ENCODE measurements at places on chromosomes 12 and 14.

DNA sequence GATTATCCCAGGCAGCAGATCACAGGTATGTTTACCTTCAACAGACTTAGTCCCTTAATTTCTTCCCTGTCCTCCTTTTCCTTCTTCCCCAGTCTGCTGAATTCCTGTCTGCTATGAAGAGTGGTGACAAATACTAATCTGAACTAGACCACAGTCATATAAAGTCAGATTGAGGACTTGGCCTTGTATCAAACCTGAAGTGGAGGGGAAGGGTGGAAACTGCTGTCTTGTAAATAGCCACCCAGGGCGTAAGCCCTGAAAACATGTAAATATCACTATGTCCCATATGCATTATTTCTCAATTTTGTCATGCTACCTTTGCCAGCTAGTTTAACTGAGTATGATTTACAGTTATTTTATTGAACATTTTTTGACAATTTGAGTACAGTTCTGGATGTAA is 368.0 kb downstream of the CCDC91 start:
- no peak for DNase-seq

DNA sequence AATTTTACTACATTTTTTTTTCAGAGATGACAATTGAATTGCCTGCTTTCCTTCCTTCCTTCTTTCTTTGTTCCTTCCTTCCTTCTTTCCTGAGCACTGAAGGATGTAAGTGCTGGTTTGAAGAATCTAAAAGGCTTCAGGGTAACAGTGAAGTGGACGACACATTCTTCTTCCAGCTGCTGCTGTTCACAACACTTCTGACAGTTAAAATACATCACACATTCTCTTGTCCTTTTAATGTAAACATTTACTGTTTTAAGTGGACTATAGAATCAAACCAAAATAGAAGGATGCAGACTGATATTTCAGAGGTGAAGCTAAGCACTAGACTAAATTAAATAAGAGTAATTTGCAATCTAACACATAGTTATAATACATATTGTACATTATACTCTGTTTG is 151.5 kb downstream of the MSRB3 start:
- no peak for DNase-seq

DNA sequence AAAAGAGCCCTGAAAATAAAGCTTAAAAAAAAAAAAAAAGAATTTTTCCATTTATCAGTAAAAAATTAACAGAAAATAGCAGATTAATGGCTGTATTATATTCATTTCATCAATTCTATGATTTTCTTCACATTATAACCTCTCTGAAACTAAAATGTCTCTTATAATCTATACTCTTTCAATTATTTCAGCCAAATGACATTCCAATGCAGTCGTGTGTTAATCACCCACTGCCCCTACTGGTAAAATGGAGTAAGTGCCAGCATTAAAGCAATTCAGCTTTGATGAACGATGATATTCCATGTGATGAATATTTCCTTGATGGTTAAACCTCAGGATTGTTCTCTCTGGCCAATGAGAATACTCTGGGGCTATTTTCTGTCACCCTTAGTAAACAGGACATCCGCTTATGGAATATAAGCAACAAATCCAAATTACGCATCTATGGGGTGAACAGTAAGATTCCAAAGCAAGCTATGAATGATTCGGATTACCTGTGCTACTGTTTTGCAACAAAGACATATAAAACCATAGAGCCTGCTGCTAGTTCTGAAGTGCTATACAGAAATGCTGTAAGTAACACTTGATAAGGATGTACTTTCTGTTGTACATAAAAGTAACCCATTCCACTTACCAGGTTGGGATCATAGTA is 20.3 kb upstream of the SYCP3 start:
- peak; percentile 14 for DNase-seq

DNA sequence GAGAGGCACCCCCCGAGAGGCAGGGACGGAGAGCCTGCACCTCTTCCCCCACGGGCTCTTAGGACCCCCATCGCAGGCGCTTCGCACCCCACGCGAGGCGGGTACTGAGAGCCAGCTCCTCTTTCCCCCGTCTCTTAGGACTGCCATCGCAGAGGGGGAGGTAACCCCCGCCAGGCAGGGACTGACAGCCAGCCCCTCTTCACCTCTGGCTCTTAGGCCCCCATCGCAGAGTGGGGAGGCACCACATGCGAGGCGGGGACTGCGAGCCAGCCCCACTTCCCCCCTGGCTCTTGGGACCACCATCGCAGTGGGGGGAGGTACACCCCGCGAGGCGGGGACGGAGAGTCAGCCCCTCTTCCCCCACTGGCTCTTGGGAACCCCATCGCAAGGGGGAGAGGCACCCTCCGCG is 46.1 kb downstream of the DDX11 start:
- DNase-seq = no peak

DNA sequence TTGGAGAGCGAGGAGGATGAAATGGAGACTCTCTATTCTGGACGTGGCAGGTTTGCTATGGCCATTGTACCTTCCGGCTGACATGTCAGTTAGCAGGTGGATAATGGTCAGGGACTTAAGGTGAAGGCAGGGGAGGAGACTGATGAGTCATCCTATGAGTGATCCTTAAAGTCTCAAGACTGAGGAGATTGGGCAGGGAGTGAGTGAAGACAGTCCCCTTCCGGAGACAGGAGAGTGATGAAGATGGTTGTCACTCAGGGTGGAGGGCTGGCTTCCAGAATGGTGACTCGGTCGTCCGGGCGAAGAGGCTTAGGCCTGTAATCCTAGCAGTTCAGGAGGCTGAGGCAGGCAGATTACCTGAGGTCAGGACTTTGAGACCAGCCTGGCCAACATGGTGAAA is 49.8 kb upstream of the CCDC63 start:
- no peak for DNase-seq

DNA sequence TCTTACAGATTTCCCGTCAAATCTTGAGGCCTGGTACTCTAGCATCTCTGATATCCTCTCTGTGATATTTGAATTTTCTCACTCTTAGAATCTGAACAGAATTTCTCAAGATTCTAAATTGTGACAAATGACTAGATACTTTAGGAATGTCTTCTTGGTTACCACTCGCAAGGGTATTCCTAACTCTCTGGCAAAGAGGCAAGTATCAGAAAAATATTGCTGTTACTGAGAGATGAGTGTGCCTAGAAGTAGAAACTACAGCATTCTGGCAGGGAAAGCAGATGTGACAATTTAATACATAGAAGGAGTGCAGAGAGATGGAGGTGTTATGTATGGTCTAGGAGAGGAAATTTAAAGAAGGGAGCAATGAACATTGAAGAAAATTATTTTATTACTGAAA is 467.8 kb downstream of the LRIG3 start:
- no peak for DNase-seq

DNA sequence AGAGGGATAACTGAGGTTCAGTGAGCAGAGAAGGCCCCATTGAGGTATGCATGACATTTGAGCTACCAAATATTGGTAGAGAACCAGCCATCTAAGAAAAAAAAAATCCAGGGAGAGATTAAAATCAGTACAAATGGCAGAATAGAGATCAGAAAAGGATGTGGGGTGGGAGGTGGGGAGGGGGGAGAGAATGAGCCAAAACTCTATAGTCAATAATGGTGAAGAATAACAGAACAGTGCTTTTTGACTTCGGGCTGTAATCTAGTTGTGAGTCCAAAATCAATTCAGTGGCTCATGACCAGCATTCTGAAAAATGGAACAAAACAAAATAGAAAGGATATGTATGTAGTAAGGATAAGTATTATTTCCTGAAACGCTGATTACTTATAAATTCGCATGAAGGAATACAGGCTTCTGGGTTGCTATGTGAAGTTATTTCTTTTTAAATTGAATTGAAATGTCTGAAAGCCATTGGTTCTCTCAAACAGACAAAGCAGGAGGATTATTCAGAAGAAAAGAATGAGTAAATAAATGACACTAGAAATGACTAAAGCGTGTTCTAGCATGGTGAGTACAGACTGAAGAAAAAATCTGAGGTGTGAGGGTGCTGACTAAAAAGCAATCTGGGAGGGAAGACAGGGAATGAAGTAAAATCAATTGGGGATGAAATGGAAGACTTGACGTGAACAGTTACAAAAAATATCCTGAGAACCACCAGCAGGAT is 72.4 kb downstream of the ATP2B1 start:
- no peak for DNase-seq

- DNase-seq = no peak
Measured at GRCh38 chr12:75864161-75864560, 167.4 kb downstream of the PHLDA1 start.

GRCh38 chr12:87901457-87901856 is 127.7 kb downstream of the C12orf50 start:
- DNase-seq = no peak

Data from stimulated activated CD4-positive, alpha-beta T cell treated with anti-CD3 and anti-CD28 coated beads, Interleukin-4, amount 100 ng/mL, for 24 hours (primary cell).